ENCODE measurements at places on chromosomes 7 and 10. TPM values are rescaled to one million over a fixed set of nuclear protein-coding genes. Genes with fewer than 3 reads are reported as not detected.
A peak's percentile ranks its signal among the peaks of the same experiment; 100 is the strongest.

ZPBP gene
- total RNA-seq = not detected

DNA sequence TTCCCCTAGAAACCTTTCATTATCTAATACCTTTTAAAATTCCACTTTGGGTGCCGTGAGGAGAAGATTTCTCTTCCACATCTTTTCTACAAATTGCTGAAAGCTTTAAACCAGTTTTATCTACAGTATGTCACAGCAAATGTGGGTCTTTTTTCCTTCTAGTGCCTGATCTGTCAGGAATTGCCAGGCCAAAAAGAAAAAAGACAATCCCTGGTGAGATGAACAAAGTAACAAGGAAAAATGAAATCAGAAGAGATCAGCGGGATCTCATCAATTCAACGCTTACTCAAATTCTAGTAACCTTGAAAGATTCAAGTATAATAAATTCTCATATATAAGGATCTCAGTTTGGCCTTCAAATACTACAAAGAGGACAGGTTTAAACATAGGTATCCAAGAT, 449.5 kb downstream of the CALN1 start:
- DNase-seq = no peak
- no peaks in the 10 kb centered on the region for H3K4me1 ChIP-seq
- H3K4me3 ChIP-seq = no peak overlapping the region
- H3K36me3 ChIP-seq = no peaks in the 10 kb centered on the region
- H3K27me3 ChIP-seq = no peaks in the 10 kb centered on the region
- no peak overlapping the region for H3K27ac ChIP-seq

SPRN gene
- total RNA-seq = not detected

- no peak overlapping the region for H3K4me3 ChIP-seq
- no peaks in the 10 kb centered on the region for H3K4me1 ChIP-seq
- H3K36me3 ChIP-seq = no peaks in the 10 kb centered on the region
- no peak overlapping the region for H3K27ac ChIP-seq
These were observed 29.7 kb upstream of the GSDME start for GRCh38 chr7:24786941-24787340.

DNA sequence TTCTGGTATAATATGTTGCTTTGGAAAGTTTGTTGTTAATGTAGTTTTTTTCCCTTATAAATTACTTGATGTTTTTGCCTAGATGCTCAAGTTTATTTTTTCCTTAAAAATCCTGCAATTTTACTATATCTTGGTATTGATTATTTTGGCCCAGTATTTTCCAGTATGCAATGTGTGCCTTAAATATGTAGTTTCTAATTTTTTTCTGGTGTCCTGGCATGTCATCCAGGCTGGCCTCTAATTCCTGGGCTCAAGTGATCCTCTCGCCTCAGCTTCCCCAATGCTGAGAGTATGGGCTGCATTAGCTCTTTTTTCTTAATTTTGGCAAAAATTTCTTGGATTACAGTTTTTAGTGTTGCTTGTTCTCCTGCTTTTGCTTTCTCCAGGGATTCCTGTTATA, 57.6 kb downstream of the BMPR1A start:
- peaks cover 6% of the 10 kb centered on the region for H3K4me1 ChIP-seq
- H3K36me3 ChIP-seq = no peaks in the 10 kb centered on the region
- no peak for DNase-seq
- H3K27me3 ChIP-seq = no peaks in the 10 kb centered on the region
- no peak overlapping the region for H3K4me3 ChIP-seq
- no peak overlapping the region for H3K27ac ChIP-seq

DNA sequence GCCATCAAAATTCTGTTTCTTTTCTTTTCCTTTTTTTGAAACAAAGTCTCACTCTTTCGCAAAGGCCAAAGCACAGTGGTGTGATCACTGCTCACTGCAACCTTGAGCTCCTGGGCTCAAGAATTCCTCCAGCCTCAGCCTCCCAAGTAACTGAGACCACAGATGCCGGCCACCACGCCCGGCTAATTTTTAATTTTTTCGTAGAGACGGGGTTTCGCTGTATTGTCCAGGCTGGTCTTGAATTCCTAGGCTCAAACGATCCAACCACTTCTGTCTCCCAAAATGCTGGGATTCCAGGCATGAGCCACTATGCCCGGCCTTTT, 25.7 kb upstream of the TRIM56 start:
- no peak for DNase-seq
- no peak overlapping the region for H3K4me3 ChIP-seq
- H3K27me3 ChIP-seq = peaks cover 33% of the 10 kb centered on the region
- H3K4me1 ChIP-seq = no peaks in the 10 kb centered on the region

DNA sequence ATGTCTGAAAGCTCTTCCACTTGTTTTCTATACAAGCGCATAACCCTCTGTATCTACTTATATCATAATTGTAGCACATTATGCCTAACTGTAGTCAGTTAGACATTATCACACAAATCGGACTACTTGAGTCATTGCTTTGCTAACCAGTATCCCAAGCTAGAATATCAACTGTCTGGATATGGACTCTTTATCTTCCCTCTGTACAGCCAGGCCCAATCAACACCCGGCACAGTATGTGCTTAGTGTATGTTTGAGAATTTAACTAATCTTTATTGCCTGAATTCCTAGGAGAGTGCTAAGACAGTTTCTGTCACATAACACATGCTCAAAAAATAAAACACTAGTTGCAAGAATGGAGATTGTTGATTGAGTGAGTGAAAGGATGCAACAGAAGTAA, 211.2 kb downstream of the ARL4A start:
- H3K27me3 ChIP-seq = no peaks in the 10 kb centered on the region
- H3K4me3 ChIP-seq = no peak overlapping the region
- no peak overlapping the region for H3K27ac ChIP-seq
- H3K4me1 ChIP-seq = no peaks in the 10 kb centered on the region
- DNase-seq = no peak
- H3K36me3 ChIP-seq = no peaks in the 10 kb centered on the region

DNA sequence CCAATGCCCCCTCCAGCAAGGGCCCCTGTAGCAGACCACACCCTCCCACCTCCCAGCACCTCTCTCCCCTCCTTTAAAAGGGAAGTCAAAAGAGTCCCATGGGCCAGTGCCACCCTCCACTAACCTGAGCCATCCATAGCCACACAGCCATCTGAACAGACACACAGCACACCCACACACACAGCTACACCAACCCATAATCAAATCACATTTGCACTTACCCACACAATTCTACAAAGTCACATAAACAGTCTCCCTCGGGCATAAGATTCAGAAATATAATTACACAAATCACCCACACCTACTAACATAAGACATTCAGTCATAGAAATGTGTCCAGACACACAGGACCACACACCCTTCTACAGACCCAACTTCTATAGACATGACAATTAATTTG, 96.3 kb downstream of the HIF1AN start:
- no peak overlapping the region for H3K4me3 ChIP-seq
- no peaks in the 10 kb centered on the region for H3K36me3 ChIP-seq
- H3K4me1 ChIP-seq = no peaks in the 10 kb centered on the region
- DNase-seq = no peak

DNA sequence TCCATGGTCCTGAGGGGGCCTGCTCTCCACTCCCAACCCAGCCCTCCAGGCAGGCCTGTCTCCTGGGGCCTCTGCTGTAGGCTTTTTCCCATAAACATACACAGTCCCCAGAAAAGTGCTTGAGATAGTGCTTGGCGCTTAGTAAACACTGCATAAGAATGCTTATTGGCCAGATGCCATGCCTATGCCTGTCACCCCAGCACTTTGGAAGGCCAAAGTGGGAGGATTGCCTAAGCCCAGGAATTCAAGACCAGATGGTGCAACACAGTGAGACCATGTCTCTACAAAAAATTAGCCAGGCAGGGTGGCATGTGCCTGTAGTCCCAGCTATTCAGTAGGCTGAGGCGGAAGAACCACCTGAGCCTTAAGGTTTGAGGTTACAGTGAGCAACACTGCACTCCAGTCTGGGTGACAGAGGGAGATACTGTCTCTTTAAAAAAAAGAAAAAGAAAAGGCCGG, 24.6 kb upstream of the ASL start:
- peaks cover 14% of the 10 kb centered on the region for H3K4me1 ChIP-seq
- no peaks in the 10 kb centered on the region for H3K36me3 ChIP-seq
- peak; percentile 49 for DNase-seq
- no peaks in the 10 kb centered on the region for H3K27me3 ChIP-seq
- peak overlapping the region; percentile 21 for H3K27ac ChIP-seq

SRI gene
- total RNA-seq = 70.3 TPM

- H3K36me3 ChIP-seq = no peaks in the 10 kb centered on the region
- H3K4me1 ChIP-seq = peaks cover 14% of the 10 kb centered on the region
- DNase-seq = no peak
- H3K27me3 ChIP-seq = no peaks in the 10 kb centered on the region
- no peak overlapping the region for H3K4me3 ChIP-seq
These were observed 16.7 kb downstream of the TRIM56 start for GRCh38 chr7:101102026-101102425.

GRCh38 chr10:31033147-31033546, 1.5 kb upstream of the ZNF438 start:
- no peaks in the 10 kb centered on the region for H3K27me3 ChIP-seq
- peak overlapping the region; percentile 43 for H3K4me3 ChIP-seq
- H3K36me3 ChIP-seq = no peaks in the 10 kb centered on the region

DNA sequence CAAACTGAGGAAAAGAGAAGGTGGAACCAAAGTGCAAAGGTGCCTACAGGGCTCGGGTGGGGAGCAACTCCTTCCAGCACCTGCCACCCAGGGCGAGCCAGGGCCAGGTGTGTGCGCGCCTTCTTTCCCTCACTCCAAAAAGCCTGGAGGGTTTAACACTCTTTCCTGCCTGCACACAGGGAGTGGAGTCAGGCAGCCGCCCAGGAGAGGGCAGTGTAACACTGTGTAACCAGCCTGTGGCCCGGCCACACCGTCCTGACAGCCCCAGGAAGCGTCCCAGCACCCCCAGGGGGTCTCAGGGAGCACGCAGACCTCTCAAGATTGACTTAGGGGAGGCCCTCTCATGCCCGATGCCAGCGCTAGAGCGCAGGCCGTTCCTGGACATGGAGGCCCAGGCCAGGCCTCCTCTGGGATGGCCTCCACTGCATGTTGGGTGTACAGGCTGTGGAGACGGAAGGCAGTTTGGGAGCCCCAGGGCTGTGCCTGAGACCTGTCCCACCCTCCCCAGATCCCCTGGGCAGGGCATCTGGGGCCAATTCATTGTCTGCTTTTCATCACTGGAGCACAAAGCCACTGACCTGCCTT, 13.4 kb downstream of the BRI3 start:
- no peaks in the 10 kb centered on the region for H3K27me3 ChIP-seq
- no peak overlapping the region for H3K4me3 ChIP-seq
- peaks cover 65% of the 10 kb centered on the region for H3K4me1 ChIP-seq
- peaks cover 79% of the 10 kb centered on the region for H3K36me3 ChIP-seq
- DNase-seq = peak; percentile 78

OR9A2 gene
- not detected for total RNA-seq

- H3K36me3 ChIP-seq = no peaks in the 10 kb centered on the region
- no peaks in the 10 kb centered on the region for H3K27me3 ChIP-seq
- no peaks in the 10 kb centered on the region for H3K4me1 ChIP-seq
- H3K27ac ChIP-seq = no peak overlapping the region
- DNase-seq = no peak
These were observed 105.1 kb upstream of the SORCS1 start for GRCh38 chr10:107269626-107270025.

DNA sequence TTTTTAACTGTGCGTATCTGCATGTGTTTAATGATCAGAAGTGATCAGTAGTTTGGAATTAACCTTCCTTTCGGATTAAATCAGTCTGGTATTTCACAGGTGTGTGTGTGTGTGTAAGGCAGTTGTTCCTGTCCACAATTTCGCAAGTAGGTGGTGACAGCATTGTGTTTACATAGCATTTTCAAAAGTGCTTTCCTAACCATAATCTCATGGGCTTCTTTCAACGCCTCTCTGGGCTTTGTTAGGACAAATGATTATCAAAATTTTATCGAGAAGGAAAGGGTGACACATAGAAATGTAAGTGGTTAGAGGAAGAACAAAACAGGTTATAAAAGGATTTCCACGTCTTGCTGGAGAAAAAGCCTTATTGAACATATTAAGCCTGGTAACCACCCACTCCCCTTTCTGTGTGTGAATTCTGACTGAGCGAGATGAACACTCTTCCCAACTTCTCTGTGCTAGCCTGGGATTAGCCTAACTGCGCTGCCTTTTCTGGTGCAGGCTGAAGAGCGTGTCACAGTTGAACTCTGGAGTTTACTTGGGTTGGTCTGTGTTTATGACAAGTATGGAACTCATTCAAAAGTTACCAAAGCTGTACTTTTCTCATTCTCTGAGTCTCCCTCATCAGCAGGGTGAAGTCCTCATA, 292.3 kb upstream of the PITRM1 start:
- no peaks in the 10 kb centered on the region for H3K36me3 ChIP-seq
- no peak overlapping the region for H3K27ac ChIP-seq
- no peaks in the 10 kb centered on the region for H3K27me3 ChIP-seq
- peak; percentile 45 for DNase-seq

DDC gene
- 95.0 TPM for total RNA-seq

SPDYE11 gene
- total RNA-seq = not detected

EBF3 gene
- not detected for total RNA-seq

GRCh38 chr10:115762029-115762428, 511.0 kb downstream of the GFRA1 start:
- no peak overlapping the region for H3K27ac ChIP-seq
- DNase-seq = no peak
- no peak overlapping the region for H3K4me3 ChIP-seq
- no peaks in the 10 kb centered on the region for H3K36me3 ChIP-seq
- H3K27me3 ChIP-seq = no peaks in the 10 kb centered on the region

DNA sequence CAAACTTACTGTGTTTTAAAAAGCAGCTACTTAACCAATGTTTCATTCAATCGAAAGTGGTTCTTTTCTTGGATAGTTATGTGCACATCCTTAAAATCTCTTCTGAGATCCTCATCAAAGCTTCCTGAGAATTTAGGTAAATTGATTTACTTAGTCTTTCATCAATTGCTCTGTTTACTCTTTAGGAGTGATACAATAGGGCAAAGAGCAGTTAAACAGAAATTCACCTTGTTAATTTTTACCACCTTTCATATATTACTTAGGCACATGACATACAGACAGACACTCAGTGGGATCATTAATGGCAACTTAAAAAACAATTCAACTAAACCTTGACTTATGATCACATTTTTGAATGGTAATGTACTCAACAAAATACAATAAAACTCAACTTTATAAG, 456.3 kb downstream of the DGKB start:
- H3K27ac ChIP-seq = no peak overlapping the region
- no peaks in the 10 kb centered on the region for H3K27me3 ChIP-seq
- no peaks in the 10 kb centered on the region for H3K36me3 ChIP-seq
- no peaks in the 10 kb centered on the region for H3K4me1 ChIP-seq

DNA sequence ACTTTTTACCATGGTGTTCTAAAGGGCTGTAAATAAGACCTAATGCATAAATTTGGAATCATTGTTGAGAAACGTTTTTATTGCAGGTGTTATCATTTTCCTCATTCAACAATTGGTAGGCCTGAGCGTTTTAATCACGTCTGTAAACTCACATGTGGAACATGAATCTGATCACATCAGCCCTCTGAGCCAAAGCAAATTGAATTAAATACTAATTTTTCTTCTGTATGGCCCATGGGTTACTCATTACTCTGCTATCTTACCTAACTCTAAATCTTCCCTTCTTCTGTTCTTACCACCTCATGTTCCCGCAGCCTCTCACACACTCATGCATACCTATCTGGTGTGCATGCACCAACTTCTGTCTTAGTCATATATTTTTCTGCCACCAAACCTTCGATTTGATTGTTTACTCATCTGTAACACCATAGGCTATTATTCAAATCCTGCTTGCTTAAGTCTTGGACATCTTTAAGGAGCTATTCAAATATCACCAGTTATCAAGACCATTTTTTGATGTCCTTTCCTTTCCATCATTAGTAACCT, 82.3 kb downstream of the NXPH1 start:
- H3K4me1 ChIP-seq = no peaks in the 10 kb centered on the region
- H3K27me3 ChIP-seq = no peaks in the 10 kb centered on the region
- H3K27ac ChIP-seq = no peak overlapping the region
- no peak overlapping the region for H3K4me3 ChIP-seq
- H3K36me3 ChIP-seq = no peaks in the 10 kb centered on the region
